Neuronal stem cell (in vitro differentiated cells): ENCODE measurements at places on chromosomes 2 and 18.

DNA sequence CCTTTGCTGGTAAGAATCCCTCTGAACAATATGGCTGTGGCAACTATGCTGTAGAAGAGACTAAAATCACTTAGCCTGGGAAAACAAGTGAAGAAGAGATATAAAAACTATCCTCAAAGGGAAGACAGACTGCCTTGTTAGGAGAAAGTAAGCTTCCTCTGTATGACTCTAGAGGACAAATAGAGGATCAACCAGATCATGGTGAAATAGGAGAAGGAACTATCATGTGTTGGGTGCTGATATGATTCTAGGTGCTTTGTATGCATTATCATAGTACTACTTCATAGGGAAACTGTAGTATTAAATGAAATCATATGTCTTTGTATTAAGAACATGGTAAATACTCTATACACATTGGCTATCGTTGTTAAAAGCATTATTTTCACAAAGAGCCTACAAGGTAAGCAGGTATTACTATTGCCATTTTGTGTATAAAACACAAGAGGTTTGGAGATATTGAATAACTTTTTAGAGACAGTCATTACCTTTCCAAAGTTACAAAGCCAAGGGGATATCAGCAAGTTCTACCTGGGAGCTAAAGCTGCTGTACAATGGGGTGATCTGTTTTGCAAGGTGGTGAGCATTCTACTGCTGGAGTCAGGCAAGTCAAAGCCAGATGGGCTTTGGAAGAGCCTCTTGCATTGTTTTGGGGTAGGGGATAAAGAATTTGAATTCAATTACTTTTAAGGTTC, 402.6 kb downstream of the ALK start:
- no peaks in the 10 kb centered on the region for H3K27me3 ChIP-seq
- H3K27ac ChIP-seq = no peak overlapping the region
- H3K4me3 ChIP-seq = no peak overlapping the region
- DNase-seq = no peak
- no peaks in the 10 kb centered on the region for H3K36me3 ChIP-seq
- no peaks in the 10 kb centered on the region for H3K4me1 ChIP-seq

DNA sequence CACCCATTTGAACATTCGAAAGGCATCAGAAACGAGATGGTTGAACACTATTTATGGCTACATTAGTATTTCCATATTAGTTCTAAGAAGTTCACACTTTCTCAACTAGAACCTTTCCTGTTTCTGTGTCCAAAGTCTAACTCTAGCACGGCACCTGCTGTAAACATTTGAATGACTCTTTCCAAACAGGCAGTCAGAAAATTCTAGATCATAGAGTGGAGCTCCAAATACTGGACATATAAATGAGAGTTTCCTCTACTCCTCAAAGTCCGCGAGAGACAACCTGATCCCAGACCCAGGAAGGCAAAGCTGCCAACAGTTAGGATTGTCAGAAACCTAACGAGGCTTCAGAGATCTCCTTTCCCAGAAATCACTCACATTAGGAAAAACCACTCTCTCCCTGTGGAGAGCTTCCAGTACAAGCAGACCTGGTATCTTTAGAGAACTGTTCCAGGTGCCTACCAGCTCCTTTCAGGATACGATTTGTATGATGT, 10.6 kb downstream of the RND3 start:
- H3K27ac ChIP-seq = no peak overlapping the region
- H3K4me3 ChIP-seq = no peak overlapping the region

DNA sequence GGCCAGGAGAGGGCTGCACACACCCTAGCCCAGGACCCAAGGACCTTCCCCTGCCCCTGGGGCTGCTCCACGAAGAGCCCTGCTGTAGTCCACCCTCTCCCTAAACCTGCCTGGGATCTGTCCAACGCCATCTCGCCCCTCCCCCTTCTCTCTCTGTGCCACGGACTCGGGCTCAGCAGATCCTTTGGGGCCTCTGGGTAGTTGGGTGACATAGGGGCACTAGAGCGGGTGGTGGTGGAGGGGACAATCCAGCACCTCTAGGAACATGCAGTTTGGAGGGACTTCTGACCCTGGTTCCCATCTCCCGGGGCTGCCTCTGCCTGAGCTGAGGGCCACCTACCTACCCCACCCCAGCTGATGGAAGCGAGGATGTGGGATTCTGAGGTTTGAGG, 7.3 kb upstream of the CRYBA2 start:
- peaks cover 37% of the 10 kb centered on the region for H3K27me3 ChIP-seq
- no peaks in the 10 kb centered on the region for H3K36me3 ChIP-seq
- DNase-seq = no peak
- H3K4me3 ChIP-seq = no peak overlapping the region
- no peak overlapping the region for H3K27ac ChIP-seq

DNA sequence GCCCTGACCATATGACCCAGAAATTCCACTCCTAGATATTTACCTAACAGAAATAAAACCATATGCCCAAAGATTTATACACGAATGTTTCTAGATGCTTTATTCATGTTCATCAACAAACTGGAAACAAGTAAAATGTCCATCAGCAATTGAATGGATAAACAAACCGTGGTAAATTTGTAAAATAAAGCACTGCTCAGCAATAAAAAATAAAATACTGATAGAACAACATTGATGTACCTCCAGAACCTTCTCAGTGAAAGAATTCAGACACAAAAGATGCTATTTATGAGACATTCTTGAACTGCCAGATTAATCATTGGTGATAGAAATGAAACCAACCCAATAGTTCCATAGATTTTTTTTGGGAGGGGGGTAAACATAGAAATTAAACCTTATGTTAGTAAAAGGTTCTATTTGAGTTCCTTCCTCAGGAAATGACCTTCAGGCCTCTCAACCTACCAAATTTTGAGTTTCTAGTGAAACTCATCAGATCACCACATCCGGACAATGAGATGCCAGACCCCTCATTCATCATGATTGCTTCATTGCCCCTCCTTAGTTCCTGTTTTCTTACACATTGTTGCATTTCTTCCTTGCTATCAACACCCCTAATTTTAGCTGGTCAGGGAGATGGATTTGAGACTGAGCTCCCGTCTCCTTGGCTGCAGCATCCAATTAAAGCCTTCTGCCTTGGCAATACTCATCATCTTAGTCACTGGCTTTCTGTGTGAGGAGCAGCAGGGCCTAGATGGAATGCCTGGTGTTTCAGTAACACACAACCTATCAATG, 203.5 kb downstream of the LPIN1 start:
- no peaks in the 10 kb centered on the region for H3K4me1 ChIP-seq
- no peaks in the 10 kb centered on the region for H3K36me3 ChIP-seq
- DNase-seq = no peak
- no peak overlapping the region for H3K4me3 ChIP-seq

- peaks cover 15% of the 10 kb centered on the region for H3K4me1 ChIP-seq
- no peaks in the 10 kb centered on the region for H3K36me3 ChIP-seq
- no peak overlapping the region for H3K27ac ChIP-seq
- no peaks in the 10 kb centered on the region for H3K27me3 ChIP-seq
These were observed 522.3 kb upstream of the MYT1L start for GRCh38 chr2:2853346-2853745.

DNA sequence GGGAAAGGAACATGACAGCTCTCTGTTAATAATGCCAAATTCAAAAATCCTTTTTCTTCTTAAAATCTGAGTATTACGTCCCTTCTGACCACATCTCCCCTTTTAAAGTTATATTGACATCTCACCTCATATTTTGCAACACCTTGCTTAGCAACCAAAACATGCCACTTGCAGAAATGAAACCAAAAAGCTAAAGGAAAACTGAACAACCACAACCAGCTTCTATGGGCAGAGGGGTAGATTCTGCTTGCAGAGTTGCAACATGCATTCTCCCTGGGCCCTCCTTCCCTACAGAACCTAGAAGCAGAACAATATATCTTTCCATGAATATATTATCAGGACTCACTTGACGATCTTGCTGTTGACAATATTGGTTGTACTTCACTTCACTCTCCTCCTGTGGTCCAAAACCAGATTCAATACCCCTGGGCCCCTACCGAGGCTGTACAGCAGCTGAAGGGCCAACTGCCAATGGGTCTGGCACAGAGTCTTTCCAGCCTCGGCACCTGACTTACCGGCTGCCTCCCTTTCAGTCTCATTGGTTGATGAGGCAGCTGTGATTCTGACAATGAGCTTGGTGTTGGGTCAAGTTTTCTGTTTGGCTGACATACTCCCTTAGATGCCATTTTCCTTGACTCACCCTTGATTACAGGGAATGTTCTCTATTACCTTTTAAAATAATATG, 616.6 kb downstream of the ZEB2 start:
- no peak overlapping the region for H3K4me3 ChIP-seq
- no peaks in the 10 kb centered on the region for H3K4me1 ChIP-seq
- no peak for DNase-seq

DNA sequence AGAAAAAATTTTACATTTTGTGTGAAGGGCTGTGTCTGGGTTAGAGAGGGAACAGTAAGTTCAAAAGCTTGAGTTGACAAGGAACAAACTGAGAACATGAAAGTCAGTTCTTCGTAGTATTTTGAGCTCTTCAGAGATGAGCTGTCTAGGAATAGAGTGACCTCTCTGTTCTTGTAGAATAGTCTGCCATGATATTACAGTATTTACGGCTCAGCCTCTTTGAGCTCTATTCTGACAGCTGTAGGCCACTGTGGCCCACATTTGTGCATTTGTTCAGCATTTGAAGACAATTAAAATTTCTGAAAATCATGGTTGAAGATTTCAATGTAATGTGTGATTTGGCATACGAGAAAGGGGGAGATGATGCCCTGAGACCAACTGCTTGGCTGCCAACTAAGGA, 172.8 kb downstream of the MGAT5 start:
- DNase-seq = no peak
- peaks cover 2% of the 10 kb centered on the region for H3K36me3 ChIP-seq
- no peak overlapping the region for H3K27ac ChIP-seq
- H3K27me3 ChIP-seq = no peaks in the 10 kb centered on the region

DNA sequence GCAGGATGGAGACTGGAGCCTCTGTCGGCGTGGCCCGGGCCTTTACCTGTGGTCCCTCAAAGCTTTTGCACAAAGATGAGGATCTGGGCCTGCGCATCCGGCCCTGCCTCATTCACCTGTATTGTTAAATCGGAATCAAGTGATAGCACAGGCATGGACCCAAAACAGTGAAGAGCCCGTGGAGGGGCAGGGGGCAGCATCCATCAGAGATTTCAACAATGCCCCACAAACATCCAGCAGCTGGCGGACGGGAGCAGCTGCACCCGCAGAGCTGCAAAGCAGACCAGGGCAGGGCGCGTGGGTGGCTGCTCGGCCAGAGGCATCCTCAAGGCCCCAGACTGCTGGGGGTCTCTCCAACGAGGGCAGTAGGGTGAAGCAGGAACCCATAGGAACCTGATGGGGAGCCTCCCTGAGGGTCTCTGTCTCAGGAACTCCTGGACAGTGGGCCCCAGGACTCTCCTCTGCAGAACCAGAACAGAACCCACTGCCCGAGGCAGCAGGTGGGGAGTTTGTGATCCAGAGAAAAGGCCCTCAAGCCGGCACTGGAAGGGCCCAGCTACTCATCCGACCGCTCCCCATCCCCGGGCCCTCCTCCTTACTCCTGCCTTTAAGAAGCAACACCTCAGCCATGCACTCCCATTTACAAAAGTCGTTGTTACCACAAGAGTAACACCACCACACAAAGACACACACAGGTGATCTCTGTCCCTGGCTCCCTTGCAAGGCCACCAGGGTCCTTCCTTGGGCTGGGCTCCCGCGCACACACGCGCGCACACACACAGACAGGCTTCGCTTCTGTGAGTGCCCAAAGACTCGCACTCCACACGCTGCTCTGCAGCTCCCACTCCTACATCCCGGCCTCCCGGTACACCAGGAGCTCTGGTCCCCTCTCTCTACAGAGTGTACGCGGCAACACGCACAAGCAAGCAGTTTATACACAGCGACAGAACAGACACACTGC, 28.8 kb downstream of the HDAC4 start:
- H3K4me3 ChIP-seq = no peak overlapping the region
- H3K4me1 ChIP-seq = no peaks in the 10 kb centered on the region
- DNase-seq = no peak
- H3K36me3 ChIP-seq = peaks cover 47% of the 10 kb centered on the region
- H3K27me3 ChIP-seq = no peaks in the 10 kb centered on the region

DNA sequence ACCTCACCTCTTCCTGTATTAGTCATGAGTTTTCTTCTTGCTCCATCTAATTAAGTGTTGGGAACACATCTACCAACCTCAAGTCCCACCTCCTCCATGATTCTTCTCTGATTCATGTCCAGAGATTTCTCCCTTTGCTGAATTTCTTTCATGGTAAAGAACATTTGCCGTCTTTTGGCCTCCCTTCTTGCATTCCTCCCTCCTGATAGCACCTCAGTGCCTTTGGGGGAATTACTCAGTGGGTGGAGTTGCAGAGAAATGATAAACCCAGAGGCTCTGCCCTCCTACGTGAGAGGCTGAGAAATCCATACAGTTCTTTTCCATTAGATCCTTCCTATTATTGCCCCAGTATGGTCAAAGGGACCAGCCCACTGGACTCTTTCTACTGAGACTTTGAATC, 651.9 kb downstream of the SLC4A3 start:
- no peaks in the 10 kb centered on the region for H3K4me1 ChIP-seq
- H3K27me3 ChIP-seq = no peaks in the 10 kb centered on the region
- H3K27ac ChIP-seq = no peak overlapping the region
- H3K4me3 ChIP-seq = no peak overlapping the region
